Astrocyte (in vitro differentiated cells and primary cell): ENCODE measurements at places on chromosomes 11 and 22. TPM values are rescaled to one million over a fixed set of nuclear protein-coding genes. Genes with fewer than 3 reads are reported as not detected.

The MIAT gene
- total RNA-seq = 22.8 and 32.1 TPM in 2 replicates

The ZP1 gene
- total RNA-seq = 0.43 TPM in 1 of 2 replicates, not detected in the other

The MS4A3 gene
- total RNA-seq = not detected in 2 replicates

The OR4C46 gene
- not detected in 2 replicates for total RNA-seq

DNA sequence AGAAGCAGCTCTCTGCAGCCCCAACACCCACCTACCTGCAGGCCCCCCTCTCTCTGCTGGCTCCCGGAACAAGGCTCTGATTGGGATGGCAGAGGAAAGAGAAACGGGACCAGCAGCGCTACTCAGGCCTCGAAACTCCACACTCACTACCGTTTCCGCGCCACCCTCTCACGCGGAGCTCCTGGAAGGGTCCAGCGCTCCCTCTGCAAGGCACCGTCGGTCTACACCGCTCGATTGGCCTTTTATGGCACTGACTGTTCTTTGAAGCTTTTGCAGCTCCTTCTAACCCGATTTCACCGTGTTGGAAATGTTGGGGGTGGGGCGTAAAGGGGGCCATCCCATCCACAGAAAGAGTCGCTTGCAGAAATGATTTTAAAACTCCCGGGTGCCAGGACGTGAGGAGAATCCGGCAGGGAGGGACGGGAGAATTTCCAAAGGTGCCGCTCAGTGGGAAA, 323 bp upstream of the PANX1 start:
- no peaks in the 10 kb centered on the region for H3K36me3 ChIP-seq
- peak overlapping the region; percentile 99 for H3K4me3 ChIP-seq
- no peak for DNase-seq
- H3K4me1 ChIP-seq = peaks cover 43% of the 10 kb centered on the region
- no peaks in the 10 kb centered on the region for H3K27me3 ChIP-seq

GRCh38 chr22:42697542-42698013, 23.1 kb downstream of the A4GALT start:
- H3K27ac ChIP-seq = peak overlapping the region; percentile 21
- H3K27me3 ChIP-seq = no peaks in the 10 kb centered on the region
- H3K4me1 ChIP-seq = peaks cover 14% of the 10 kb centered on the region
- no peak overlapping the region for H3K4me3 ChIP-seq

DNA sequence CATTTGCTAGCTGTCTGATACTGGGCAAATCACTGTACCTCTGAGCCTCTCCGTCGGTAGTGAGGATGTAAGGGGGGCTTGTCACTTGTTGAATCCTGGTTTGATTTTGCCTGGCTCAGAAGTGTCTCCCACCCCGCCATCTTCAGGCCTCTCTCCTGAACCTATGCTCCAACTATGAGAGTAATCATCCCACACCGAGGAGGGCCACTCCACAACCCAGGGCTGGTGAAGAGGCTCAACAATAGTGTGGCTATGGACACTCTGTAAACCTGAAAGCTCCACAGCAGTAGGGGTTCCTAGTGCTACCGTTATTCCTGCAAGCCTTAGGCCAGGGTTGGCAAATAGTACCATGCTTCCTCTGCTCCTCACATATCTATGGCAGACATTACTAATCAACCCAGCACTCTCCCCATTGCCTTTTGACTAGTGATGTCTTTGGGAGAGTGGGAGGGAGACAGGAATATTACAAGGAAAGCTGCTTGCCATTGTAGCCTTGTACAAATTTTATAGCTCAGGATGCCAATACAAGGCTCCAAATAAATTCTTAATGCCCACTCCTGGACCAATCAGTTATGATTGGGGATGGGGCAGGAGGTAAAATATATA, 134.0 kb upstream of the TEAD1 start:
- no peaks in the 10 kb centered on the region for H3K36me3 ChIP-seq
- H3K4me3 ChIP-seq = peak overlapping the region; percentile 22
- H3K27me3 ChIP-seq = no peaks in the 10 kb centered on the region
- DNase-seq = peak; percentile 60
- peak overlapping the region; percentile 95 for H3K27ac ChIP-seq
- H3K4me1 ChIP-seq = peaks cover 38% of the 10 kb centered on the region

- no peaks in the 10 kb centered on the region for H3K36me3 ChIP-seq
- H3K4me3 ChIP-seq = no peak overlapping the region
- no peaks in the 10 kb centered on the region for H3K27me3 ChIP-seq
- H3K27ac ChIP-seq = no peak overlapping the region
- H3K4me1 ChIP-seq = no peaks in the 10 kb centered on the region
- DNase-seq = peak; percentile 24
These were observed 40.4 kb downstream of the BBOX1 start for GRCh38 chr11:27081056-27081455.

GRCh38 chr11:70498171-70498571, 99.8 kb downstream of the CTTN start:
- no peaks in the 10 kb centered on the region for H3K27me3 ChIP-seq
- no peak for DNase-seq
- H3K36me3 ChIP-seq = no peaks in the 10 kb centered on the region
- H3K4me3 ChIP-seq = no peak overlapping the region
- no peak overlapping the region for H3K27ac ChIP-seq

DNA sequence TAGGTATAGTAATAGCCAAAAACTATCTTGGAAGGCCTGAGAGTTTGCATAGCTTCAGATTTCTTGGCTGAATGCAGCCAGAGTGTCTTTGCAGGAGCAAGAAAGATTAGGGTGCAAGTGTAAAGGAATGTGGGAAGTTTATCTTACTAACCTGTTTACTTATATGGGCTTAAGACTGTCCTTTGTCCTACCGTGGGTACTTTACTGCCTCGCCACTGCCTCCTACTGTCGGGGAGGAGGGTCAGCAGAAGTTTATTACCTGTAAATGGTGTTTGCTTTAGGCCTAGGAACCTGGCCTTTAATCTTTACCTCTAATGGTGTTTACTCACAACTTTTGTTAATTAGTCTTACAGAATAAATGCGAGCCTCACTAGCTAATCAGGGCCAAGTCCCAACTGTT, 633.8 kb downstream of the DLG2 start:
- no peaks in the 10 kb centered on the region for H3K36me3 ChIP-seq
- H3K4me1 ChIP-seq = no peaks in the 10 kb centered on the region
- DNase-seq = no peak
- H3K27ac ChIP-seq = no peak overlapping the region

DNA sequence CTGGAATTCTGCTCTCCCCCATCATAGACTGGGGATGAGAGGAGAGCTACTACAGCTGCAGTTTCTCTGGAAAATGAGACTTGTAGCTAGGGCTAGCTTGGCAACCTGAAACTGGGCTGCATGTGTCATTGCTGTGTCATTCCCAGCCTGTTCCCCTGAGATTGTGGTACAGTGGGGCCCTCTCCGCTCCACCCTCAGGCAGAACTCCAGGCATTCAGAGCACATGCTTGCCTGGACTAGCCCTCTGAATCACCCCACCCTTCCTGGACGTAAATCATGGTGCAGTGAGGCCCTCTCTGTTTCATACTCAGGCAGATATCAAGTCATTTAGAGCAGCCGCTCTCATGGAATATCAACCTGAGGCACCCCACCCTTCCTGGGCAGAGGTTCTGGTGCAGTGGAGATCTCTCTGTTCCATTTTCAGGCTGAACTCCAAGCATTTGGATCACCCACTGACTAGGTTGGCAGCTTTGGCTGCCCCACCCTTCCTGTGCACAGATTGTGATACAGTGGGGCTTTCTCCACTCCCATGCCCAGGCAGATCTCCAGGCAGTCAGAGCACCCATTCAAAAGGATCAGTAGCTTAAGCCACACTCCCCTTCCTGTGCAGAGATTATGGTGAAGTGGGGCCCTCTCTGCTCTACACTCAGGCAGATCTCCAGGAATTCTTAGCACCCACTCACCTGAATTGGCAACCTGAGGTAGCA, 274.4 kb downstream of the C11orf87 start:
- H3K4me3 ChIP-seq = no peak overlapping the region
- H3K36me3 ChIP-seq = no peaks in the 10 kb centered on the region
- DNase-seq = peak; percentile 34
- H3K4me1 ChIP-seq = no peaks in the 10 kb centered on the region
- no peak overlapping the region for H3K27ac ChIP-seq
